ENCODE measurements at places on chromosomes 2 and 18.

GRCh38 chr2:170548304-170548703, 166.8 kb upstream of the SP5 start:
- no peak for DNase-seq

GRCh38 chr2:121903037-121903689, 147.7 kb downstream of the TSN start:
- DNase-seq = no peak

GRCh38 chr2:207472343-207473048, 57.3 kb upstream of the CREB1 start:
- DNase-seq = no peak

DNA sequence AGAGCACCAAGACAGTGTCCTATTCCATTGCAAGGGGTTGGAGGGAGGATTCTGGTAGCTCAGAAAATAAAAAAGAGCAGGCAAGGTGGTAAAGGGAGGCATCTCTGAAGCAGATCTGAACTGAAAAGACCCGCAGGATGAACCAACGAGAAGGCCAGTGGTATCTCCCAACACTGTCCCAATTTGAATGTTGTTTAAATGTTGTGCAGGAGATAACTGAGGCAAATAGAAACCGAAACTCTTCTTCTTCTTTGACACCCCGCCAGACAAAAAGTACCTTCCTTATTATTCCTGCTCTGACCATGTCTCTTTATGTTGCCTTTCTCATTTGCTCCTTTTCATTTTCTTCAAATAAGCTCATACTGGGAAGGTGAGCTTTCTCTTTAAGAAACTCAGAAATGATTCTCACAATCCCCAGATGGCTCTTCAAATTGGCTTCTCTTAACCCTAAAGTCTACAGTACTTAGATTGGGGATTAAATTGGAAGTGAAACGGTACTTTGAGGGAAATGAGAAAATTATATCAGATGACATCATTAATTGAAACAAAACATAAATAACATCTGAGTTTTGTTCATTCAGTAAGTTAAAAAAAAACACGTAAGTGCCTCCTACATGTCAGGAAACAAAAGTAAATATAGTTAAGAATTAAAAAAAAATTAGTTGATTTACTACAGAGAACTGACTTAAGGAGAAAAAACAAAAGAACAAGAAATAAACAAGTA, 143.6 kb downstream of the WDPCP start:
- DNase-seq = no peak

DNA sequence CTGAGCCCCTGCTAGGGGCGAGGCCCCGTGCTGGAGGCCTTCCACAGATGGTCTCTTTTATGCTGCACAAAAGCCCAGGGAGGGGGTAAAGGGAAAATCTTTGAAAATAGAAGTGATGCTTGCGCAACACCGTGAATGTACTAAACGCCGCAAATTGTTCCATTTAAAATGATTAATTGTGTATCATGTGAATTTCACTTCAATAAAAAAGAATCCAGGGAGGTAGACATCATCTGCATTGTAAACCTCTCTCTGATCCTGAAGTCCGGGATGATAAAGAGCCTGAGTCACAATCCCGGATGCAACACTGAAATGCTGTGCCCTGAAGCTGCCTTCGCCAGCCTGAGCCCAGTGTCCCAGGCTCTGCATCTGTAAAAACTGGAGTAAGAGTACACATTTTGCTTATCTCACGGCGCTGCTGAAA, 107.7 kb upstream of the PPP1CB start:
- no peak for DNase-seq

GRCh38 chr2:225438248-225438647, 38.7 kb downstream of the NYAP2 start:
- DNase-seq = no peak

DNA sequence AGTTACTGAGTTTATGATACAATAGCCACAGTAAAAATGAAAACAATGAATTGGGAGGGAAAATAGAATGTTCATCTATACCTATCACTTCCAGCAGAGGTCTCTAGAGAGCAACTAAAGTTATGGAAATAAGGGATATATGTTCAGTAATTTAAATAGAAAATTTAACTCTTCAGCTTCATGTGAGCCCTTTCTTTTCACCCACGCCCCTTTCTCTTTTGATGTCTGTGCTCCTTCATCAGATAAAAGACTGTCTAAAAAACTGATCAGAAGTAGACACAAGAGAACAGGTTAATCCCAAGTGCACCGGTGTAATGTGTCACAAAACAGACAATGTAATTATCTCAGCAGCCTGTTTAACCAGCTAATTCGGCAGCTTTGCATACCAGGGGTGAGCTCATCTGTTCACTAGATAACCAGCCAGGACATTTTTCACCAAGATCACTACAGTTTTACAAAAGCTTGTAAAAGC, 238.5 kb upstream of the ERBB4 start:
- peak; percentile 50 for DNase-seq

DNA sequence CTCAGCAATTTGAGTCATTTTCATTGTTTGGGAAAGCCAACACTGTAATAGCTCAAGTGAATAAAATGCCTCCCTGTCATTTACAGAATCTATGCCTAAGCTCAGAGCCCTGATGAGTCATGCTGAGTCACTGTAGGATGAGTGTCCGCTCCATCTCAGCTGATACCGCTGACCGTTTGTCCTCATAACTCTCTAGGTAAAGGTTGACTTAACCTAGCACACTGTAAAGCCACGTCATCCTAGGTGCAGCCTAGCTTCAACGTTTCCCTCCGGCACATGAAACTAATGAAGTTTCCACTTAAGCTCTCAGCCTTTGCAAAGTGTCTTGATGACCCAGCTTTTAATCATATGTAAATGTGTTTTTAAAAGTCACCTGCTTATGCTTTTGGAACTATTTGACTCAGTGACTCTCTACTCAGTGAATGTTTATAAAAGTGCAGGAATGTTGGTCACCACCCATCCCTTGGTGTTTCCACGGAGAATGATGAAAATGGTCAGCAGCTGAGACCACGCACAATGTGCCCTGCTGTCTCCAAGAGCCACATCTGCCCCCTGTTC, 154.0 kb downstream of the PMAIP1 start:
- DNase-seq = no peak

GRCh38 chr2:215504547-215504946, 68.7 kb upstream of the FN1 start:
- no peak for DNase-seq

- peak; percentile 18 for DNase-seq
Measured at GRCh38 chr2:72137498-72138010, 10.1 kb downstream of the CYP26B1 start.

GRCh38 chr2:233676046-233676445, 4.3 kb downstream of the UGT1A9 start:
- DNase-seq = no peak

- peak; percentile 44 for DNase-seq
Measured at GRCh38 chr18:79394534-79395307, 1.0 kb upstream of the NFATC1 start.

- DNase-seq = peak; percentile 43
Measured at GRCh38 chr2:110768591-110768990, 36.2 kb downstream of the ACOXL start.

DNA sequence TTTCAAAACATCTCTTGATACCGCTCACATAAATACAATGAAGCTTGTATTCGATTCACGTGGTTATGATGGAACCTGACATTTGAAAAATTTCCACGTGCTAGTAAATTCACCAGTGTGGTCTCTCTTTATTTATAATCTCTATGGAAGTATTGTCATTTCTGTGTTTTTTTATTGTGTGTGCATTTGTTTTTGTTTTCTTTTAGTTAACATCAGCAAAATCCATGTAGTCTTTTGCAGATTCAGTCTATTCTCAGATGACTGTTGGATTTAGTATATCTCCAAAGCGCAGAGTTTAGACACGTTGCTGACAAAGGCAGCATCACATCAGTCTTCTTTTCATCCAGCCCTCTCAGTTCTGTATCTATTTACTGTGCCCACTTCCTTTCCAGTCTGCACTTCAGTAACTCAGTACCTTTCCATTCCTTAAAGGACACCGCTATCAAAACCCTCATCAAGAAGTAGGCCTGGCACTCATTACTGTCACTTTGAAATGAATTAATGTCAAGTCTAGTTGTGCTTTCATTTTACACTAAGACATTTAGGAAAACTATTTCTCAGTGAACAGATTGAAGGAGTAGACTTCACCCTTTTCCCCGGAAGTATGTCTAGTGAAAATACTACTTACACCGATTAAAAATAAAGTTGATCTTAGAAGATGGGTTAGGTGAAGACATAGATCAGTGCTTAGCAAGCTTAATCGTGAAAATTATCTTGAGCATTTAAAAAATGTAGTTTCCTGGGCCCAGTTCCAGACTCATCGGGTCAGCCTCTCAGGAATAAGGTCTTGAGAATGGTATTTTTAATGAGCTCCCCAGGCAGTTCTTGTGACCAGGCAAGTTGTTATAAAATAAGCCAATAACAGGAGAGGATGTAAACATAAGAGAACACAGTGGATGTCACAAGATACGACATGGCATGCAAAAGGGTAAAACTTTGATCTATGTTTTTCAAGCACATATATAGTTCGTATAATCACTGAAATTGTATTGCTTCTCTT, 506.8 kb upstream of the ZEB2 start:
- DNase-seq = no peak

GRCh38 chr2:118642501-118642900, 204.9 kb downstream of the EN1 start:
- no peak for DNase-seq

GRCh38 chr18:8910186-8910822, 192.2 kb upstream of the NDUFV2 start:
- no peak for DNase-seq

DNA sequence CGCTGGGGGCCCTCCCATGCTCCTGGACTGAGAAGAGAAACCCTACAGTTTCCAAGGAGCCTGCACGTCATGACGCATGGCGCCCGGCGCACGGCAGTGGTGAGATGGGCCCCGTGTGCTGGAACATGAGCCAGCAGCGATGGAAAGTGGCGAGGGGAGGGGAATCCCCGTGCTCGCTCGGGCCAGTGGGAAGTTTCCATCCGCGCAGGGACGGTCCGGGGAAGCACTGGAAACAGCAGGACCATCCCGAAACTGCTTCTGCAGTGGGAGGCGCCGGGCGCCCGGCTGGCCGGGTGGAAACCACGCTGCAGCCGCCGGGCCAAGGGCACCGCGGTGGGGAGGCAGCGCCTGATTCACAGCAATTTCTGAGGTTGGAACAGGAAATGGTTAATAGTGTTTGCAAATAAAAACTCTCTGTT, 4.9 kb upstream of the PDCD1 start:
- DNase-seq = no peak

DNA sequence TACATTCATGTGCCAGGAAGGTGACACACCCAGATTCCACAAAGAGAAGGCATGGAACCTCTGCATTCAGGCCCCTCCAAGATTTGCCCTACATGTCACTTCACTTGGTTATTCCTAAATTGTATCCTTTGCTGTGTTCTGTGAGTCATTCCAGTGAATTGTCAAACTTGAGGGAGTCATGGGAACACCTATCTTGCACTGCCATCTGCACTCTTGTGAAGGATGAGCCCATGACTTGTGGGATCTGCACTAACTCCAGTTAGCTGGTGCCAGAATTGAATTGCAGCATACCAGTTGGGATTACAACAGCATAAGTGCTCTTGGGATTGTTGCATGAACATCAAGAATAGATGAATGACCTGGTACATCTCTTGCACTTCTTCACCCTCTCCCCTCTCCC, 1288.0 kb upstream of the ZEB2 start:
- DNase-seq = no peak

- no peak for DNase-seq
Measured at GRCh38 chr2:214543386-214543955, 132.6 kb downstream of the VWC2L start.

GRCh38 chr2:176091329-176092258, 927 bp upstream of the HOXD13 start:
- no peak for DNase-seq

DNA sequence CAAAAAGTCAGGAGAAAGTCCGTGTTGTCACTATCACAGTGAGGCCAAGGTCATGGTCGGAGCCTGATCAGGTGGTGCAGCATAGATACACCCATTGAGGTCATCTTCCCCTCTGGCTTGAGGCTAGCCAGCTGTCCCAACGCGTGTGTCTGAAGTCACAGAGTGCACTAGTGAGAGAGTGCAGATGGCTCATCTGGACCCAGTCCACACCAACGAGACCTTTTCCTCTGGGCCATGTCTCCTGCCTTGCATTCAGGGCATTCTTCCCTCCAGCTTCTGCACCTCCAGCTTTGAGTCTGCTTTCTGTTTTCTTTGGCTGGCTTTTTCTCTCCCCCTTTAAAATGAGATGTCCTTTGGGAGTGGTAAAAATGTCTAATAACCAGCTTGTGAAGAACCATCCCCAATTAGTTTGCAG, 146.9 kb downstream of the TDRD15 start:
- no peak for DNase-seq

DNA sequence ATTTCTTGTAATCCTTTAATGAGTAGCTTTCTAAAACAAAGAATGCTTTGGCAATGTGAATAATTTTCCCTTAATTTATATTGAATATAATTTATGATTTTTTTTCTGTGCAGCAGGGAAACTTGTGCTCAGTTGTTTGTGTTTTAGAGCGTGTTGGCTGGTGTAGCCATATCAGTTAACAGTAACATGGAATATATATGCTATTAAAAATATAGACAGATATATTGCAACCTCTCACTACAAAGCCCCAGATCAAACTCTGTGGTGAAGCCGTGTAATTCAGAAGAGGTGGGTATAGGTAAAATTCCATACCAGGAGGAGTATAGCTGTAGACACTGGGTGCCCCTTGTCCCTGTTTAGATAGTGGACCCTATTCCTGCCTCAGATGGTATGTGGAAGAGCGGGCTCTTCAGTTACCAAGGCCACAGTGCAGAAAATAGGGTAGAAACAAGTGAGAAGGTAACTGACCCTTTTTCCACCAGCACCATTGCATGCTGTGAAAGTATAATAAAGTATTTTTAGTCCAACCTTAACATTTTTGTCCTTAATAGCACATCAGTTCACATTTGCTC, 18.1 kb upstream of the RASGRP3 start:
- no peak for DNase-seq

DNA sequence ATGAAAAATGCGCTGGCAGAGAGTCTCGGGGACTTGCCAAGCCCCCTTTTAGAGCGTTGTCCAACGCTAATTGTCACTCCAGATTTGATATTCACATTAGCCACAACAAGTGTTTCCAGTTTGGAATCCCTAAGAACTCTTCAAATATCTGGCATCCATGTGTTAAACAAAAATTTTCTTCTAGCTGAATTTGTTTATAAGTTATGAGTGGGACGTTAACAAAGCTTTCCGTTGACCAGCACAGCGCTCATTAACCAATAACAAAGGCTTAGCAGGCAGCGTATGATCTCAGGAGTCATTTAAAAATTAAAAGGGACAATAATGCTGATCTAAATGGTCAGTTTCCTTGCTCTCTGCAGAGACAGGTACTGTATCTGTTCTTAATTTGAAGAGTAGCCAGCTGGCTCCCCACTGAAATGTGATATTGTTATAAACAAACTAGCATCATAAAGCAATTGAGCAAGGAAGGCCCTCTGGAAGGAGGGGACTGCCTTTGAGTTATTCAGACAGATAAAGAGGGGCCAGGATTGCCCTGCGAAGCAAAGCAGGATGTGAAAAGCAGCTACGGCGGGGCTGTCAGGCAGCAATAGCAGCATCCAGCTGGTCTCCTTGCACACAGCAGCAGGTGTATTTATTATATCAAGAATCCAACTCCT, 337.2 kb upstream of the SALL3 start:
- peak; percentile 74 for DNase-seq
